ENCODE measurements at places on chromosomes 7 and 10.

DNA sequence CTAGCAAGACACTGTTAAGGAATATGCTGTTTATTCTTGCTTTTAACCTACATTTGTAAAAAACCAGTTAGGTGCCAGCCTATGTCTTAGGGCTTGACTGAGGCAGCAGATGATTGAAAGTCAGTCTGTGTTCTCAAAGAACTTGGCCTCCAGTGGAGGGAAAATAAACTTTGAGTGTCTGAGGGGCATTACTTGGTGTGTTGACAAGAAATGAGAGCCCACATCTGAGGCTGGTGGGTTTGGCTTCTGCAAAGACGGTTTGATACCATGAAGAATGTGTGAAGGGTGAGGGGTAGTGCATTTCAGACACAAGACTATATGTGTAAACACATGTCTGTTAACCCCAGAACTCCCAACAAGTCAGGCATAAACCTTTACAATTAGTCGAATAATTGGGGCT is 28.5 kb downstream of the CCSER2 start:
- no peak for DNase-seq

- no peak for DNase-seq
These were observed 32.3 kb downstream of the SLC39A12 start for GRCh38 chr10:17984056-17984455.

DNA sequence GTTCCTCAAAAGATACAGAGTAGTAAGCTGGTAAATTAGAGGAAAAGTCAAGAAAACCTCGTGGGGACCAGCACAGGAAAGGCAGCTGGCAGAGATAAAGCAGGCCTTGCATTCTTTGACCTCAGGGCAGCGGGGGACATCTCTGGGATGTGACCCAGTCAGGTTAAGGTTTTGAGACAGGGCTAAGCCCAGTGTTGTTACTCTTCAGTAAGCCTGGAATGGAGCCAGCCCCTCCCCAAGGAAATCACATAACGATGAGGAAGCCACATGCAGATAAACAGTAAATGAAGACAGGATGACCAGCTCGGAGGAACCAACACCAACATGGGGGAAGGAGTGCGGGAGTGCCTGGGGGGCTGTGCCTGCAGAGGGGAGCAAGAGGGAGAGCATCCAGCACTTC is 99.6 kb downstream of the JAZF1 start:
- no peak for DNase-seq

- no peak for DNase-seq
These were observed 23.1 kb downstream of the ZCCHC24 start for GRCh38 chr10:79422178-79422892.

GRCh38 chr7:100620239-100620638 is 7.9 kb downstream of the MOSPD3 start:
- DNase-seq: no peak
